ENCODE measurements at places on chromosomes 3 and 15.
A peak's percentile ranks its signal among the peaks of the same experiment; 100 is the strongest.

DNA sequence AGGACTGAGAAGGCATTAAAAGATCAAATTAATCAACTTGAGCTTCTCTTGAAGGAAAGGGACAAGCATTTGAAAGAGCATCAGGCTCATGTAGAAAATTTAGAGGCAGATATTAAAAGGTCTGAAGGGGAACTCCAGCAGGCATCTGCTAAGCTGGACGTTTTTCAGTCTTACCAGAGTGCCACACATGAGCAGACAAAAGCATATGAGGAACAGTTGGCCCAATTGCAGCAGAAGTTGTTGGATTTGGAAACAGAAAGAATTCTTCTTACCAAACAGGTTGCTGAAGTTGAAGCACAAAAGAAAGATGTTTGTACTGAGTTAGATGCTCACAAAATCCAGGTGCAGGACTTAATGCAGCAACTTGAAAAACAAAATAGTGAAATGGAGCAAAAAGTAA, 149.7 kb upstream of the LRRFIP2 start:
- DNase-seq: no peak

GRCh38 chr3:12478326-12478725, 6.0 kb upstream of the TSEN2 start:
- no peak for DNase-seq

DNA sequence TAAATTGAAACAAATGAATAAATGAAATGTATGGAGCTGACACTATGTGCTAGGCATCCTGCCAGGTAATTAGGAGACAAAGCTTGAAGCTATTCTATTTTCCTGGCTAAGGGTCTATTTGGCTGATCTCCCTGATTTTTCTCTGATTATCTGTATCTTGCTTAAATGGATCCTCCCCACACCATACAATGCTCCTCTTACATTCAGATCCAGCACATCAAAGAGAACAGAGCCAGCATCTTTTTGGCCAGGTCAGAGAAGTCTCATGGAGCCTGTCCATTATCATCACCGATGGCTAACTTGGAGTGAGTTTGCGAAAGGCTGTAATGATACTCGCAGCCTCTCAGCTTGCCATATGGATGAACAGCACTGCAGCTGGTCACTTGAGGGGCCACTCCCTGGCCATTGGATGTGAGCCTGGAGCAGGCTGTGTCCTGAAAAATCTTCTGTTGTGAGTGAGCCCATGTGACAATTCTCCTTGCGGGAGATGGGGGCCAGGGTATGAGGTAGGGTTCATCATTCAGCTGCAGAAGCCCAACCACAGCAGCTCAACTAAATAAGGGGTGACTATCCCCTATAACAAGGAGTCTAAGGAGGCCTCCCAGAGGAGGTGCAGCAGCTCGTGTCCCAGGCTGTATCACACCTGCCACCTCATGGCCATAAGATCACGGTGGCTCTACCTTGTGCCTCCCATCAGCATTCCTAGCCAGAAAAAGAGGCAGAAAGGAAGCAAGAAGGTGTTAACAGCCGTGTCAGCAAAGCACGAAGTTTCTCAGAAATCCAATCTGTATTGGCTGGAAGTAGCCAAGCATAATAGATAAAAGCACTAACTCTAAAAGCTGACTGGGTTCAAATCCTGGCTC, 69.3 kb upstream of the ST8SIA2 start:
- no peak for DNase-seq

DNA sequence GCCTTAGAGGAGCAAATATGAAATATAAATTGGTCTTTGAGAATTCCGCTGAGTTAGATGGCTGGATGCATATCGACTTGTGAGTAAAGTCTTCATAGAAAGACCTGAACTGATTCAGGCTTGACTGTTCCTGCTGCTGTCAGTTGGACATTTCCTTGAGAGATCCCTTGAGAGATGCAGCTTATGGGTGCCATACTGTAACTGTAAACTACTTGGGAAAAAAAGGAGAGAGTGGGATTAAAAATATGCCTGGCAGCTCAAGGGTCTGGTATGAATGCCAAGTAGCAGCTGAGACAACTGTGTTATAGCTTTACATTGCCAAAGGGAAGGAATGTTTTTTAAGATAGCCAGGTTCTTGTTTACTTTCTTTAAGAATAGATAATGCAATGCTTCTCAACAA, 926.6 kb downstream of the EPHA3 start:
- DNase-seq: no peak

GRCh38 chr3:186152889-186153292, 44.0 kb upstream of the ETV5 start:
- no peak for DNase-seq

DNA sequence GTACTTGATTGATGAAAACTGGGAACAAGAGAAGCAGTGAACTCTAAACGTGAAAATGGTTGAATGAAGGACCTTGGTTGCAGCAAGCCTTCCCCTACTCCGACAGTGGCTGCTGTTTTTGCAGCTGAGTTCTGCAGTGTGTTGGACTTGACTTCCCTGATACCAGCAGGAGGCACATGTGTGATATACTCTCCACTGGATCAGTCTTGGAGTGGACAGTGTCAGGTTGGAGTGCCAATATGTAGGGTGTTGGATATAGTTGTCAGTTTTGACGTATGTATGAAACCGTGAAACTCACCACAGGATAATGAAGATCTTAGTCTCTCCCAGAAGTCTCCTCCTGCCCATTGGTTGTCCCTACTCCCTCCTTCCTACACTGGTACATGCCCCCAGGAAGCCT, 106.5 kb downstream of the ITPR1 start:
- no peak for DNase-seq

- no peak for DNase-seq
Measured at GRCh38 chr3:47612178-47612577, 33.5 kb upstream of the CSPG5 start.

- no peak for DNase-seq
Measured at GRCh38 chr15:73873889-73874511, 636 bp downstream of the TBC1D21 start.

DNA sequence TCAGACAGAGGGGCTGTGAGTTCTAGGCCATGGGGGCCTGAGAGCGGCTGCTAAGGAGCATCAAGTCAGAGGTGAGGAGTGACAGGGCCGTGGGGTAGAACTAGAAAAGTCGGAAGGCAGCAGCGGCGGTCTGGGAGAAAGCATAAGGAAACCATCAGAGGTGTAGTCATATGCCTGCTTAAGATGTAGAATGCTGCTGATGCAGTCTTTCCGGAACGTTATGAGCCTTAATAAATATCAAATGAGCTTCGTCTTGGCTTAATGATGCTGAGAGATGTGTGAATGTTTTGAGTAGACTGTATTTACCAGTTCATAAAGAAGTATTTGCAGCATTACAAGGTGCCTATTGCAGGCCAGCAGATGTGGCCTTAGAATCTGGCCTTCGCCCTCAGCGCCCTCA, 15.2 kb downstream of the ATG7 start:
- no peak for DNase-seq

GRCh38 chr15:84669726-84670125, 11.7 kb upstream of the NMB start:
- DNase-seq: peak; percentile 34

DNA sequence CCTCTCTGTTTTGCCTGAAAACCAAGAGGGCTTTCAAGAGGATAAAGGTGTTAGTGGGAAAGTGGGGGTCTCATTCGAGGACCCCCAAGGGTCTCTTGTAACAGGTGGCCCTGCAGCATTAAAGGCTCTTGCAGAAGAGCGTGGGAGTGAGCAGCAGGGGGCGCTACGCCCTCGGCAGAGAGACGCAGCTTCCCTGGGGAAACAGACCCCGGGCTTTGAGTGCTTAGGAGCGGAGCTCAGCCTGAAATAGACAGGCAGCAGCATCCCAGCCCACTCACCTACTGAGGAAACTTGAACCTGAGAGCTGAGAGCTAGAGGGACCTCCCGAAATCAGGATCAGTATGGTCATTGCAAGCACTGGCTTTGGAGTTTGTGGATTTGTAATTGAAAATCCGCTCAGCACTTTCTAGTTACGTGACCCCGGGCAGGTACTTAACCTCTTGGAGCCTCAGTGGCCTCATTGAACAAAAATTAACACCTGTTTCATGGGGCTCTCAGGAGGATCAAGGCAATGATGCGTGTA, 25.7 kb downstream of the RPLP1 start:
- no peak for DNase-seq

DNA sequence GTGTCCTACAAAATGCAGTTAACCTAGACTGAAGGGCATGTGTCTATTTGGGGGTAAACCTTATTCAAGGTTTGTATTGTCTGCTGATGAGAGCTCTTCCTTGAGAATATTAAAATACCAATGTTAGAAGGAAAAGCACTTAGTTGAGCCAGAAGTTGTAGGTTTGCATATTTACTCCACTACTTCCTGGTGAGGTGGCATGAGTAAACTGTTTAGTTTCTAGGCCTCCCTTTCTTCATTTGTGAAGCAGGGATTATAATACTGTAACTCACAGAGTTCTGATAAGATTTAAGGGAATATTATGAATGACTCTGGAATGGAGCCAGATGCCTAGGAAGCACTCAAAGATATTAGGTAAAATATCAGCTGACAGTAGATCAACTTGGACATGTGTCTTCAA, 46.7 kb downstream of the CD200R1L start:
- DNase-seq: no peak

DNA sequence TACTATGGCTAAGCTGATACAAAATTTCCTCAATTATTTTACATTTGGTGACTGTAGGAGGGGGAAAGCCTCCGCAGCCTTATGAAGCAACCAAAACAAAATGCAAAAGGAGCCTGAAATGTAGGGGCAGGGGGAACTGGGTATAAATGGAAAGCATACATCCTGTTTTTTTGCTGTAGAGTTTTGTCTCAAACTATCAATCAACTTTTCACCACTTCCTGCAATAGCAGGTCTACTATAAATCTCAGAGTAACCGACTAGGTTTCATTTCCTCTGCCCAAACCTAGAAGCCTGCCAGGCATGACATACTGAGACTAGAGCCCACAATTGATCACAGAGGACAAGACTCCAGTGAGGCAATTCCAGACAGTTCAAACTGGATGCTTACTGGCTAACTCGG, 91.3 kb downstream of the SHQ1 start:
- DNase-seq: no peak

DNA sequence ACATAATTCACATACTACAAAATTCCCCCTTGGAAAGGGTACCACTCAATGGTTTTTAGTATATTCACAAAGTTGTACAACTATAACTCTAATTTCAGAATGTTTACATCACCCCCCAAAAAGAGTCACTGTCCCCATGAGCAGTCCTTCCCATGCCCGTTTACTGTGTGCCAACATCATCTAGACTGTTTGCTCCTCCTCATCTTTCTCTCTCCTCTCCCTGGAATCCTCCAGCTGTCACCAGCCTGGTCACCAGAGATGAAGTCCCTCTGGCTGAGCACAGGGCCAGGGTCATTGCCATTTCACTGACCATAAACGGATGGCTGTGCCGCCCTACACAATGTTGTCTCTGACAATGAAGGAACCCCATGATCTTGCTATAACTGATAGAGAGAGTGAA, 45.2 kb downstream of the C2CD4B start:
- DNase-seq: no peak

GRCh38 chr15:32830241-32830640, 112.4 kb downstream of the GREM1 start:
- DNase-seq: no peak

GRCh38 chr3:52126500-52126899, 27.7 kb downstream of the POC1A start:
- DNase-seq: no peak

DNA sequence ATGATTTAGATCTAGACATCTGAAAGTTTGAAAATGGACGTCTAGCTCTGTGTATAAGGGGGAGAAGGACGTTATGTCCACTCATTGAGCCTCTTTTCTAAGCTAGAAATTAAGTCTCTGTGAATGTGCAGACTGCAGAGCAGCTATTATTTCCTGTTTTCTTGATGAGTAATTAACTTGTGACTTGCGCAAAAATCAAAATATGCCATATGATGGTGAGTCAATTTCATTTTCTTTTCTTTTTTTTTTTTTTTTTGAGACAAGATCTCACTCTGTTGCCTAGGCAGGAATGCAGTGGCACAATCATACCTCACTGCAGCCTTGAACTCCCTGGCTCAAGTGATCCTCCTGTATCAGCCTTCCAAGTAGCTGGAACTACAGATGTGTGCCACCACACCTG, 14.1 kb downstream of the LACTB start:
- no peak for DNase-seq

DNA sequence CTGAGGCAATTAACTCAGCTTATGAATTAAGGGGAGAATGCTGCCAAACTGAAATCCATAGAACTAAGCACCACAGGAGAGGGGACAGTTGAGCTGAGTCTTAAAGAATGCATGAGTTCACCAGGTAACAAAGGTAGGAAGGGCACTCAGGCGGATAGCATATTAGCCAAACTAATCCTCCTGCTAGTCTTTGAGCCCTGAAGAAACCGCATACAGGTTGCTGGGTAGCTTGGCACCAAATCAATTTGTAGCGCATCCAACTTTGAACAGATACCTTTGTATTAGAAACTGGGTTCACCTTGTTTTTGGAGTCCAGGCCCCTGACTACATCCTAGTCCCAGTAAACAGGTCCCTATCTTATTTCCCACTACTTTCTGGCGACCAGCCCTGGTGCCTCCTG, 93.7 kb downstream of the FRMD4B start:
- DNase-seq: no peak

DNA sequence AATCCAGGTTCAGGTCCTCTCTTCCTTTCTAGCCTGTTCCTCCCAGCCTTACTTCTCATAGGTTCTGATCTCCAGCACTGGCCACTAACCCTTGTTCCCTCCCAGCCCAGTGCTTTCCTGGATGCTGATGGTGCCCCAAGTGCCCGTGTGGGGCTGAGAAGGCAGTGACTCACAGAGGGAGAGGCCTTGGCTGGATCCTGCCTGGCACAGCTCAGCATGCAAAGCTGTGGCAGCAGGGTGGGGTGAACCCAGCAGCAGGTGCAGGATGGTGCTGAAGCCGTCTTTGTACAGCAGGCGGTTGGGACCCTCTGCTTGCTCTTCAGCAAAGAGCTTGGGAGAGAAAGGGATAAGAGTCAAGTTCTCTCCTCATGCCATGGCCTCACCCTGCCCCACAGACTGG, 7.6 kb downstream of the LPCAT4 start:
- DNase-seq: no peak

GRCh38 chr3:21954709-21955108, 203.7 kb upstream of the ZNF385D start:
- DNase-seq: no peak

DNA sequence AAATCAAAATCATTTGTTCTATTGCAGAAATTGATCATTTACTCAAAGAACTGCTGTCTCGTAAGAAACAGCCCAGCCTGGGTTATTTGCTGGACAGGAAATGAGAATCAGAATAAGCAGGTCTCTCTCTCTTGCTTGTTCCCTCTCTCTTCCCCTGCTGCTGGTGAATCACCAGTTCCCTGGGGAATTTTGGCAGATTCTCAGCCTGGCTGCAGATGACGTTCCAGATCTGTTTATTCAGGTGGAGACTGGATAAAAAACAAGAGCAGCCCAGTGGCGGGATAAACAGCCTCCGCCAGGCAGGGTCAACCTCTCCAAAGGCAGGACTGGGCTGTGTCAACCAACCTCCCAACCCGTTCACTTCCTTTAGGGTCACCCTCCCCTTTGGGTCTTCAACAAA, 72.1 kb downstream of the LRIG1 start:
- DNase-seq: no peak

- no peak for DNase-seq
Measured at GRCh38 chr3:185988080-185988815, 50.4 kb upstream of the TRA2B start.

GRCh38 chr3:4501927-4502326, 8.8 kb downstream of the ITPR1 start:
- no peak for DNase-seq
